Posterior cingulate gyrus (tissue), 11 donors: ENCODE measurements at places on chromosomes 3 and 15.

DNA sequence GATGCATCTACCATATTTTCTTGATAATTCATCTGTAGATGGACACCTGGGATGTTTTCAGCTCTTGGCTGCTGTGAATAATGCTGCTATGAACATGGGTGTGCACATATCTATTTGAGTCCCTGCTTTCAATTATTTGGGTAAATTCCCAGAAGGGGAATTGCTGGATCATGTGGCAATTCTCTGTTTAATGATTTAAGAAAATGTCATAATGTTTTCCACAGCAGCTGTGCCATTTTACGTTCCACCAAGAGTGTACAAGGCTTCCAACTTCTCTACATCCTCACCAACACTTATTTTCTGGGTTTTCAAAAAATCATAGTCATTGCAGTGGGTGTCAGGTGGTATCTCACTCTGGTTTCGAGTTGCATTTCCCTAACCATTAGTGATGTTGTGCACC is 64.4 kb downstream of the NSMCE3 start:
- no peak for DNase-seq

DNA sequence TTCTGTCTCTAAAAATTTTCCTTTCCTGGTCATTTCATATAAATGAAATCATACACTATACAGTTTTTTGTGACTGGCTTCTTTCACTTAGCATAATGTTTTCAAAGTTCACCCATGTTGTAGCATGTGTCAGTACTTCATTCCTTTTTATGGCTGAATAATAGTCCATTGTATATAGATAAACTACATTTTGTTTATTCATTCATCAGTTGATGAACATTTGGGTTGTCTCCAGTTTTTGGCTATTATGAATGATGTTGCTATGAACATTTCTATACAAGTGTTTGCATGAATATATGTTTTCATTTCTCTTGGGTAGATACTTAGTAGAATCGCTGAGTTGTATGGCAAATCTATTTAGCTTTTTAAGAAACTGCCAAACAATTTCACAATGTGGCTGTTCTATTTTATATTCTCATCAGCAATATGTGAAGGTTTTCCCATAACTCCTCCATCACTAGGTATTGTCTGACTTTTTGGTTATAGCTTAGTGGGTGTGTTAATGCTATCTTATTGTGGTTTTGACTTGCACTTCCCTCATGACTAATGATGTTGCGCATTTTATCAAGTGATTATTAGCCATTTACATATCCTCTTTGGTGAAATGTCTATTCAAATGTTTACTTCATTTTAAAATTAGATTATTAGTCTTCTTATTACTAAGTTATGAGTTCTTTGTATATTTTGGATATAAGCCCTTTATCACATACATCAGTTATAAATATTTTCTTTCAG is 21.7 kb upstream of the AP4E1 start:
- DNase-seq = no peak

- DNase-seq = no peak
Observed at GRCh38 chr15:77059786-77060361, 11.0 kb downstream of the TSPAN3 start.

DNA sequence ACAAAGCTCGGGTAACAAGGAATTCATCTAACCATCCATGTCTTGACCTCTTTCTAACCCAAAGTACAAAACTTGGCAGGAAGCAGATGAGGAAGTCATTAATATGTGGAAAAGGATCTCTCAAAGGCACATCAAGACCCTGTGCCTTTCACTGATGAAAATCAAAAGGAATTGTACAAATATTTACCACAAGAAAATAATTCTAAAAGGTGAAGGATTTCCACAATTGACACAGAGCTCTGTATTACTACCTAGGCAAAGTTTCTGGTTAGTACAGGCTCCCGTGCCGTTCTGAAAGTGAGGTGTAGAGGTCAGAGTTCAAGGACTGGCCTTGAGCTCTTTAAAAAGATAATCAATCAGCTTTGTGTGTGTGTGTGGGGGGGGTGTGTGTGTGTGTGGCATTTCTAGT is 239.7 kb upstream of the ICE2 start:
- no peak for DNase-seq

DNA sequence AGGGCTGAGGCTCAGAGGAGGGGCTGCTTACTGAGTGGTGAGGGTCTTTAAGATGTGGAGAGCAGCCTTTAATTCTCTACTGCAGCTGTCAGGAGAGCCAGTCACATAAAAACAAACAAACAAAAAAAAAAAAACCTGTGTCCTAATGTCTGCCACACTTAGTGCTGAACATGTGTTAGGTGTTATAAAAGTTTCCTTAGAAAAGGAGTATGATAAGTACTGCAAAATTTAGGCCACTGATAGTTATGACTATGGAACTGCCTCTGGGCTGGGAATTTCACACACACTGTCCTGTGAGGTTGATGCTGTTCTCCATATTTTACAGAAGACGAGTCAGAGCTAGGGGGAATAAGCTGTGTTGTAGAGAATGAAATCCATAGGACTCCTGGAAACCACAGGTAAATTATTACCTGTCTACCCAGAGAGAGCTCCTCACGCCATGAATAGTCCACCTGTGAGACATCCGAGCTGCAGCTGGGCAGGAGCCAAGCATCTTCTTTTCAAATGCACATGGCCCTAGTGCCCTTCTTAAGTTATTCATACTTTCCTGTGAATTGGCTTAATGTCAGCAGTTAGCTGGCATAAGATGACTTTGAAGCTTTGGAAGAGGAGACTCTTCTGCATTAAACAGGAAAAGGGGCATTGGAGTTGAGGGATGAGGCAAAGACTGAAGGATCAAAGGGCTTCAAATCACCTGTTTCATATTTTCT is 34.5 kb upstream of the SKOR1 start:
- DNase-seq = no peak

DNA sequence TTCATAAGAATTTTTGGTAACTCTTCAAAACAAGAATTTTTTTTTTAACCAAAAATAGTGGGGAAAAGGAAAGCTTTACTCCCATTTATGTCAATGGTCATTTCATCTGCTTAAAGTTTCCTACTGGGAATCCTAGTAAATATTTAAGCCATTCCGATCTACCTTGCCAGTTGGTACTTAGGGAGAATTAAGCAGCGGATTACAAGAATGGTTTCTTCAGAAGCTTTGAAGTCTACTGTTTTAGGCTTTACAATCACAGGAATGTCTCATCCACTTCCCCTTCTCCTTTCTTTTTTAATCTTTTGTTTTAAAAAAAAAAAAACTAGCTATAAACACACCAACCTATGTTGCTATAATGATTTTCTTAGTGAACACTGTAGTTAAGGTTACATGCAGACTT is 341.4 kb upstream of the ATP11B start:
- no peak for DNase-seq

DNA sequence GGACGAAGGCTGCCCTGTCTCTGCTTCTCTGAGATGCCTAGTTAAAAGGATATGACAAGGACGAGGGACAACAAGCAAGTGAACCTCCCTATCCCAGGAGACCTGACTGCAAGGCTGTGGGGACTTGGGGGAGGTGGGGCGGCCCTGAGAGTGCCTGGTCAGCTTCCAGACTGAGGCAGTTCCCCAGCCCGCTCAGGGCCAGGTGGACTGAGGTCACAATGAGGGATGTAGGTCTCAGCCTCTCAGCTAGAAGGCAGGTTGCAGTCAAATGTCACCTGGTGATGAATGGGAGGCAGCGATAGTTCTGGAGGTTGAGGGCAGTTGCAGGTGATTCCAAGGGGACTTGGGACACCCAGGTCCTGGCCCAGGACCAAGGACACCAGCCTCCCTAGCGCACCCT is 30.6 kb downstream of the TKT start:
- DNase-seq = no peak

DNA sequence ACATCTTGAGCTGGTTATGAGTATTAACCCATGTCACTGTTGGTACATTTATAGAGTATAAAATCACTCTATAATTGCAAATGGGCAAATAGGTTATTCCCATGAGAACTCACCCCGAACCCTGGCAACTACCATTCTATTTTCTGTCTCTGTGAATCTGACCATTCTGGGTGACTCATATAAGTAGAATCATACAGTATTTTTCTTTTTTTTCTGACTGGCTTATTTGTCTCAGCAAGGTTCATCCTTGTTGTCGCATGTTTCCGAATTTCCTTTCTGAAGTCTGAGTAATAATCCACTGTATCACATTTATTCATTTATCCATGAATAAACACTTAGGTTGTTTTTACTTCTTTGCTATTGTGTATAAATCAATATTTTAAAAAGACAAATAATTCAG is 59.9 kb upstream of the CHRM5 start:
- DNase-seq = no peak

DNA sequence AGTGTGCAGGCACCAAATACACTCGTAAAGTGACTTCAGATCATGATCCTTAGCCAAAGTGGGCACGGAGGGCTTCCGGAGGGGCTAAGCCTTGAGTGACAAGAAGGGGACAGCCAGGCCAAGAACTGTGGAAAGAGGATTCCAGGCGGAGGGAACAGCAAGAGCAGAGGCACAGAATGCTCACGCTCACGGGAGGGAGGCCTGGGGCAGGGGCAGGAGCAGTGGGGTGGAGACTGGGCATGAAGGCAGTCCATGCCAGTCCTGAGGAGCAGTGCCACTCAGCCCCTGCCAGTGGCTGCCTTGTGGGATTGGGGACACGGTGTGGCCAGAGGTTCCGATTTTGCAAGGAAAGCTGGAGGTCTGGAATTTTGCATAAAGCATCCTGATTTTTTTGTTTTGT is 36.0 kb downstream of the DNAJB8 start:
- no peak for DNase-seq

DNA sequence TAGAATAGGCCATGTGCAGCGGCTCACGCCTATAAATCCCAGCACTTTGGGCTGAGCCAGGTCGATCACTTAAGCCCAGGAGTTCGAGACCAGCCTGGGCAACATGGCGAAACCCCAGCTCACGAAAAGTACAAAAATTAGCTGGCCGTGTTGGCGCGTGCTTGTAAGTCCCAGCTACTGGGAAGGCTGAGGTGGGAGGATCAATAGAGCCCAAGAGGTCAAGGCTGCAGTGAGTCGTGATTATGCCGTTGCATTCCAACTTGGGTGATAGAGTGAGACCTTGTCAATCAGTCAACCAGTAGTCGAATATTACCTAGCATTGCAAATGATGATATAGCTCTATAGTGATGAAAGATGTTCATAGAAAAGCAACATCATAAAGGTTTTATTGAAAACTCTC is 51.9 kb downstream of the USP8 start:
- no peak for DNase-seq

- DNase-seq = no peak
Observed at GRCh38 chr3:172749230-172749965, 1.1 kb upstream of the ECT2 start.

DNA sequence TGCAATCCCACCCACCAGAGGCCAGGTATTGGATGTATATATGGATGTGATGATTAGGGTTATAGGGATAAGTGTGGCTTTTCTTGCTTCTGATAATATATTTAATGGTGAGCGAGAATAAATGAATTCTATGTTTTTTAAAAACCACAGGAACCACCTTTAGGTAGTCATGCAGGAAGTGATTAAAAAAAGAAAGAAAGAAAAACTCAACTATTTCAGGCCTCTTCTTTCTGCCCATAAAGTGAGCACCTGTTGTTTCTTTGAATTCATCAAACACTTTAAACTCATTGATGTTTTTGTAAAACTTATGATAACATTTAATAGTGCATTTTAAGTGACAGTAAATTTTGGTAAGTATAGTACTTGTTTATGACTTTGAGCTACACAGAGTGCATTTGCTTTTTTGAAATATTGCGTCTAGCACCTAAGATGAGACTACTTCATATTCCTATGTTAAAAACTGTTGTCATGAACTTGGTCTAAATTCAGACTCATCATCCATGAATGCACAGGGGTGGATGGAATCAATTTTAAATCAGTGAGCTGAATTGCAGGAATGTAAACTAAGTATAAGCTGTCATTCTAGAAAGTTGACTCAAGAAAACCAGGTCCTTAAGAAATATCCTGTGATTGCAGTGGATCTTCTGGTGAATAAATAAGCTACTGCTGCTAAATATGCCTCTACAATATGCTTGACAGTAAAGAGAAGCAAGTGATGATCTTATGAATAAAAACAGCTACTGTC is 764.4 kb upstream of the NECTIN3 start:
- no peak for DNase-seq

DNA sequence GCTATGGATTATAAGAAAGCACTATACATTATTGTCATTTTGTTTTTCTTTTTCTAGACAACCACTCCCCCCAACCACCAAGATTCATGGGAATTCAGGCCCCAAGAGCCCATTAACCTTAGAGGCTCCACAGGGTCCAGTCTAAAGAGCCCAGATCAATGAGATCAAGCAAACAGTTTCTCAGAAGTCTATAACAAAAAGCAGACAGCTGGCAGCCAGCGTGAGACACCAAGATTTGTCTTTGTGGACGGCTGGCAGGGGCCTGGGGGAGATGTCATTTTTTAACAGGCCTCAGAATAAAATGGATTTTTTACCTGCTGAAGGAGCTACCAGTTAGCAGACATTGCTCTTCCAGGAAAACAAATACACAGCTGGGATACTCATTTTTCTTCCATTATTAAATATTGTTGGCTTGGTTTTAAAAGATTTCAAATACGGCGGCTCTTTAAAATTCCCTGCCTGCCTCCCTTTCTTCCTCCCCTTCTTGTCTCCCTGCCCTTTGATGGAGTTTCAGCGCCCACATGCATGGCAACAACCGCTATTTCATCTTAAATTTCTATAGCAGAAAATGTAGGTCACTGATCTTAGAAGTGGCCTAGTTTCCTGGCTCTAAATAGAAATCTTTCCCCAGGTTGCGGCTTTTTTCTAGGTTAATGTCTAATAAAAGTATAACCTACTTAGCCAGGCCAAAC is 130.6 kb downstream of the FAM174B start:
- no peak for DNase-seq

DNA sequence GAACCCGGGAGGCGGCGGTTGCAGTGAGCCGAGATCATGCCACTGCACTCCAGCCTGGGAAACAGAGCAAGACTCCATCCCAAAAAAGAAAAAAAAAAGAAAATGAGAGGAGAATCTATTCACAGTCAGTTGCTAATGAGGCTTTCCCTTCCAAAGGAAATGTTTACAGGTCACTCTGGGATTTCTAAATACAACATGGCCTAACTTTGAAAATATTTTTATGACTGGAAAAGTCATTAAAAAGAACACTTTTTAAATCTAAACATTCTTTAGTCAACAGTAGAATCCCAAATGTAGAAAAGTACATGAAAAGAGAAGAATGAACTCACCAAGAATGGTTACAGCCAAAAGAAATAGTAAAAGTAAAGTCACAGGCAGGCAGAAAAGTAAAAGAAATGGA is 78.6 kb downstream of the PLD1 start:
- DNase-seq = no peak

- DNase-seq = no peak
Observed at GRCh38 chr3:37031096-37031682, 37.9 kb downstream of the MLH1 start.

DNA sequence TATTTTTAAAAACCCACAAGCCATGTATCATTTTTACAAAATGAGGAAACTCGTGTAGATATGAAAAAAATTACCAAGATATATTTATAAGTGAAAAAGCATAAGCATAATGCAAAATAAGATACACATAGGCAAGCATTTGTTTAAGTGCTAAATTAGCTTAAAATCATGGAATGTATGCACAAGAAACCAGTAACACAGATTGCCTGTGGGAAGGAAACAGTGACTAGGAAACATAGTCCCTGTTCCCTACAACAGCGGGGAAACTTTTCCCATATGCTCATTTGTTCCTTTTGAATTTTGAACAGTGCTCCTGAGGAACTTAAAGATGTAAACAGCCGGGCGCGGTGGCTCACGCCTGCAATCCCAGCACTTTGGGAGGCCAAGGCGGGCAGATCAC is 169.5 kb downstream of the PDE8A start:
- DNase-seq = no peak
